ENCODE measurements at places on chromosomes 6 and 20. TPM values are rescaled to one million over a fixed set of nuclear protein-coding genes. Genes with fewer than 3 reads are reported as not detected.

DNA sequence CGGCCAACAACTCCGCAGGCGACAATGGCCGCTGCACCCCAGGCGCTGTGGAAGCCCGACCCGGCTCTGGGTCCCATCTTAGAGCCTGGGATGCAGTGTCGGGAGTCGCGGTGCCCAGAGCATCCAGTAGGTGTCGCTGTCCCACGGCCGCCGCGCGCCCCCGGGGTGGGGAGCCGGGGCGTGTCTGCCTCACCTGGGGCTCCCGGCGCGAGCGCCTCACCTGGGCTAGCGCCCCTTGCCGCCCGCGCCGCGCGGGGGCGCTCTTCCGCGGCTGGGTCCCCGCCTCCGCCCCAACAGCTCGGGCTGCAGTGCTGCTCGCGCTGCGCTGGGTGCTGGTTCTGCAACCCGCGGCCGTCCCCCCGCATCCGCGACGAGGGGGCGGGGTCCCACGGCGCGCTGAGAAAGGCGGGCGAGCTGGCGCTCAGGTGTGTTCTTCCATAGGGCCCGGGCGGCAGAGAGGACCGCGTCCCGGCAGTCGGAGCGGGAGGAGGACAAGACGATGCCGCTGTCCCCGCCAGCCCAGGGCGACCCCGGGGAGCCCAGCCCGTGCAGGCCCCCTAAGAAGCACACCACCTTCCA, at the start of gene CRYBG1:
Gene CRYBG1 (plus strand): TSS at position 308 of the 579 bp plus-strand sequence. CDS start 192 bp downstream, at position 500.
- DNase-seq: peak; percentile 91

DNA sequence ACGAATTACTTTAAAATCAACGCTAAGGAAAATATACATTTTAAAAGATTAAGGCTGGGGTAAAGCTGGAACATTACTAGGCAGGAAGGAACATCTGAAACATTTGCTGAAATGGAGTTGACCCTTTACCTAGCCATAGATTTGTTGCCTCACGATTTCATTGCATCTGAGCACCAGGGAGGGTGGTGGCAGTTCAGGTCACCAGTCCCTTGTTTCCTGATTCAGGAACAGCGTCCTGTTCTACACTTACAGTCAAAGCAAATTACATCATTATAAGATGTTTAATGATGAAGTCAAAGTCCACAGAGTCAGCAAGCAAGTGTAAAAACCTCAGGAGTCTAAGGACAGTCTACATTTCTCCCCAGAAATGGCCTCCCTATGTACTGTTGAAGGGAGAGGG, 9.0 kb upstream of the MICA start:
- no peak for DNase-seq

DNA sequence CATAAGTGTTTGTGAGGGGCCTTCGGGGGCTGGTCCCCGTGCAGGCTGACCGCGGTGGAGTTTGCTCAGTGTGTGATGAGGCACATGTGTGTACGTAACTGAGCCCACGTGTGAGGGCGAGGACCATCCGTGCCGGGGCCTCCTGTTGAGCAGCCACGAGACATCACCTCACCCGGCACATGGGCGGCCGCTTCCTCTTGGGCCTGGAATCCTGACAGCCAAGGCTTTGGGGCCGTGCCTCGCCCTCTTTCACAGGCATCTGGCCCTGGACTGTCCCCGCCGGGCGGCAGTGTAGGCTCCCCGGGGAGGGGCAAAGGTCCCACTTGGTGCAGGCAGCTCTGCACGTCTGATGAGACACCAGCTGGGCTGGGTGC, 202.3 kb downstream of the DLL1 start:
- DNase-seq: peak; percentile 79

NECAB3 gene
- 17.1 TPM for total RNA-seq

KCNK16 gene
- not detected for total RNA-seq
